AG08395 (cell line): ENCODE measurements at places on chromosomes 13 and 19.

DNA sequence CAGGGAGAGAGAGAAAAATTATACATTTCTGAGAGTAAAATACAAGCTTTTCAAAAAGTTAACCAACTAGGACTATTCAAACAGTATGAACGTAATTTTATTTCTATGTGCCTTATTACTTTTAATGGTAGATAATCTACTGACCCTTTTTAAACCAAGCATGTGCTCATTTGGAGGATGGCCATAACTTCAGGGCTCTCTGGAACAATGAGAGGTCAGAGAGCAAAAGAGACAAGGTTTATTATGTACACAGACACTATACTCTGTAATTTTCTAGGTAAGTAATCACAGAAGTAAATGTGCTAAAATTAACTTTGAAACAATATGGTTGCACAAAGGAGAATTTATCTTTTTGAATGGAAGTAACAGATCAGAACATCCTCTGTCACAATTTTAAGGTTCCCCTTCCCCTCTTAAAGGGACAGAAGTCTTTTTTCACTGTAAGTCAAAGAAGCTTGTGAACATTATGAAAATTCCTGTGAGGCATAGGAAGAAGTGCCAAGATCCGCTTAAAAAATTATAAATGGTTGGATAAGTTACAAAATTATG lies 1.0 kb downstream of the POSTN start:
- no peak for DNase-seq

DNA sequence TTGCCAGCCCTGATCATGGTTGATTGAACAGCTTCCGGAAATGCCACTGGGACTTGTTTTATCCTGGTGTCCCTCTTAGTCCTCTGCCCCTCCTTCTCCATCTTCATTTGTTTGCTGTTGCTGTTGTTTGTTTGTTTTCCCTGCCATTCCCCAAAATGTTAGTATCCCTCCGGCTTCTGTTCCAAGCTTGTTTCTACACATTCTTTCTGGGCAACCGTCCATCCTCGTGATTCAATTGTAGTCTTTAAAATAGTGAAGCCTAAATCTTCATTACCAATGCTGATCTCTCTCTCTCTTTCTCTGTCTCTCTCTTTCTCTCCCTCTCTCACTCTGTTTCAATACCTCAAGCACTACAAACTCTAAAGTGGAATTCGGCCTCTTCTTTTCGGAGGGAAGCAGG lies 649.3 kb upstream of the ARGLU1 start:
- no peak for DNase-seq

DNA sequence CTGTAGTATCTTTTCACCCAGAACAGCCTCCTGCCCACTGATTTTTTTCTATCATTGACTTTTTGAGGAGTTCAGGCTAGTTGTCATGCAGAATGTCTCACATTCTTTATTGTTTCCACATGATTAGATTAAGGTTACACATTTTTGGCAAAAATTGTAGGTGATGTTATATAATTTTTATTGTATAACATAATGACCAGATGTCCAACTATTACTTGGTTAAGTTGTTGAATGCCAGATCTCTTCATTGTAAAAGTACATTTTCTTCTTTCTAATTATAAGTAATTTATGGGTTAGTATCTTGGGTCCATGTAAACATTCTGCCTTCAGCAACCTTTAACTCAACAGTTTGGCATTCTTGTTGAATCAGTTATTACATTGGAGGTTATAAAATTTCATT lies 138.4 kb downstream of the POSTN start:
- peak; percentile 12 for DNase-seq

- no peak for DNase-seq
Measured at GRCh38 chr19:10159610-10160009, 35.1 kb downstream of the DNMT1 start.

- DNase-seq = peak; percentile 49
Measured at GRCh38 chr19:2711172-2711874, 8.8 kb upstream of the GNG7 start.

DNA sequence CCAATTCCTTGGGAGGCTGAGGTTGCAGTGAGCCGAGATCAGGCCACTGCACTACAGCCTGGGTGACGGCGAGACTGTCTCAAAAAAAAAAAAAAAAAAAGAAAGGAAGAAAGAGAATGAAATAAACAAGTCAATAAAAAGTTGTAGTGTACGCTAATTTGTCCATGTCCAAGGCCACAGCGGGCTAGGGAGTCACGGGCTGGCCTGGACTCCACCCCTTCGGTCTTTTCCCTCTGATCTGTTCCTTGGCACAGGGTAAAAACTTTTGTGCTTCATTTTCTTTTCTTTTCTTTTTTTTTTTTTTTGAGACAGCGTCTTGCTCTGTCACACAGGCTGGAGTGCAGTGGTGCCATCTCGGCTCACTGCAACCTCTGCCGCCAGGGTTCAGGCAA lies 19.4 kb upstream of the MKNK2 start:
- DNase-seq = no peak

- DNase-seq = no peak
Measured at GRCh38 chr13:60162096-60162495, 1.6 kb downstream of the DIAPH3 start.

DNA sequence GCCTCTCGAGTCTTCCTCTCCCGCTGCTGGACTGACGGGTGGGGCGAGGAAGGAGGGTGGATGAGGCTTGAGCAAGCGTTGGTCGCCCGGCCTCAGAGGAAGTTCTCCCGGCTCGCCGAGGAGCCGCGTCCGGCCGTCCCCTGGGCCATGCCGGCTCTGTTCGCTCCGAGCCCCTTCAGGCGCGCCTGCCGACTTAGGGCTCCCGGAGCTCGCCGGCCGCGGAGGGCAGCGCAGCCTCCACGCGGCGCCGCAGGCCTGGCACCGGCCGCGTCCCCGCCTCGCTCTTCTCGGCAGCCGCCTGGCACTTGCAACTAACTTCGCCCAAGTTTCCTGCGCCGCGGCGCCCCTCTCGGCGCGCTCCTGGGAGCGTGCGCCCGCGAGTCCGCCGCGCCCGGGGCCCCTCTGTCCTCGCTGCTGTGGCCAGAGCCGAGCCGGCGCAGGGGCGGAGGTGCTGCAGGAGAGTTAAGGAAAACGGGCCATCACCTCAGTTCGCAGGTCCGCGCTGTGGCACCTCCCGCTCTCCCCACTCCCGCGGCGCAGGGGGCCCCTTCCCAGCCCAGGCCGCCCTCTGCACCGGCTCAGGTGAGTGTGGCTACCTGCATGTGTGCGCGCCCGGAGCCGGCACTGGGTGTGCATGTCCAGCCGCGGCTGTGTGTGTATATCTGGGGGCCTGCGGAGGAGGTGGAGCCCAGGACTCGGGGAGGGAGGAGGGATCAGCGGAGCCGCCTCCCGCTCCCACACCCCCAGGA lies 641 bp upstream of the SOX21 start:
- peak; percentile 44 for DNase-seq

DNA sequence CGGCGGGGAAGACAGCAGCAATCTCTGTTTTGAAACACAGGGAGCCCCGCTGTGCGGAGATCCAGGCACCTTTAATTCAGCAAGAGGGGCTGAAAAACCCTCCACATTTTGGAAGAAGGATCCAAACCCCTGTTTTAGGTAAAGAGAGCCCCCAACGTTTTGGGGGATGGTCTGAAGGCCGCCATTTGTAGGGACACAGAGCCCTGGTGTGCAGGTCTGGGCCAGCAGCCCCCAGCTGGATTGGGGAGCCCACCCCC lies 3.5 kb upstream of the HOOK2 start:
- DNase-seq = no peak
